ENCODE measurements at places on chromosomes 13 and 19.

DNA sequence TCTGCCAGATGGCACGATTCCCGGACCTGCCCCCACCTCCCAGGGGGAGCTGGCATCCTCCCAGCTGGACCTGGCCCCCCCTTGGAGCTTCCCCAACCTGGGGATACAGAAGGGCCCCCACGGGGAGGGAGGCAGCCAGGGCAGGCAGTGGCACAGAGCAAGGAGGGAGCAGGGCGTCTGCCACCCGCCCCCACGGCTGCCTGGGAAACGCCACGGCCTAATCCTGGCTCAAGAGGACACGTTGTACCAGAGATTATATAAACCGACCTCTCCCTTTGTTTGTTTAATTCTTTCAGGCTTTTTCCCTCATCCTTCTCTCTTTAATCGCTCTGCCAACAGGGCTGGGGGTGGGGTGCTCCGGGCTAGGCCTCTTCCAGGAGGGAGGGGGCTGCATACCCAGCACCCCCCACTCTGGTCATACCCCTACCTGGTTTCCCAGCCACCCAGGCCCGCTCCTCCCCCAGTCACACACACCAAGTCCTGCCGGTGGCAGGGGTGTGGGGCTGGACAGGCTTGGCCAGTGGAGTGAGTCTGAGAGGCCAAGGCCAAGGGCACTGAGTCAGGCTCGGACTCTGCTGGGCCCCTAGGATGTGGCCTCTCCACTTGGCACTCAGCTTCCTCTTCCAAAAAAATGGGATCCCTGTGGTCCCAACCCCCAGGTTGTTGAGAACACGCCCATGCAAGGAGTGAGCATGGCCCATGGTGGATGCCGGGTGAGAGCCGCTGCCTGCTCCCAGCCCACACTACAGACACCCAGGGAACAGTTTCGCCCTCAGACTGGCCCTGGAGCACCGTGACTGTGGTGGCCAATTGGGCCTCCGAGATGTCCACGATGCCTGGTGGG lies 29.5 kb upstream of the NFIC start:
- DNase-seq, result no peak

DNA sequence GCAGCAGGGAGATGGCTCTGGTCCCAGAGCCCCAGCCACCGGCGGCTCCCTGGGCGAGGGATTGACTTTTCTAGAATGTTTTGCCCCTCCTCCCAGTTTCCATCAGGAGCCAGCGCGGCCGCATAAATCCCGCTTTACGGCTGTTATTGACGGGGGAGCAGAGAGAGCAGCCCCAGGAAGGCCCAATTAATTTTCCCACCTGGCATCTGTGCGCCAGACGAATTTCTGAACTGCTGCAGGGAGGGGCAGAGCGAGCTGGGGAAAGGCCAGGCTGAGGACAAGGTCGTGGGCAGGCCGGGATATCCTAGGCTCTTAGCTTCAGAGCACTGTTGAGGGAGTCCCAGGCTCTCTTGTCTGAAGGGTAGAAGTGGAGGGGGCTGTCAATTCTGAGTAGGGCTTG lies 24.7 kb downstream of the ZNRF4 start:
- no peak for DNase-seq

DNA sequence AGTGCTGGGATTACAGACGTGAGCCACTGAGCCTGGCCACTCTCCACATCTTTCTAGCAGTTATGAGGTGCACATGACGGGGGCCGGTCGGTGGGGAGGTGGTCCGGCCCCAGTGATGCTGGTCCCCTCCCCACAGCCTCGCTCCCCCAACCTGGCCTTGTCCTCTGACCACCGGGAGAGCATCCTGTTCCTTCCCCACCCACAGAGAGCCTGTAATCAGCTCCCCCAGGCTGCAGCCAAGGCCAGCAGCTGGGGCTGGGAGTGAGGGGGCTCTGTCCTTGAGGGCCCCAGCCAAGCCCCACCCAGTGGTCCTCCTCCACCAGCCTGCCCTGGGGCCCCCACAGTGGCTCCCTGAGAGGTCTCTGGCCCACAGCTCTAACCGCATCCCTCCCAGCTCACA lies 3.0 kb upstream of the INSL3 start:
- DNase-seq, result no peak

GRCh38 chr19:35381318-35381717 lies 10.4 kb downstream of the GPR42 start:
- no peak for DNase-seq

DNA sequence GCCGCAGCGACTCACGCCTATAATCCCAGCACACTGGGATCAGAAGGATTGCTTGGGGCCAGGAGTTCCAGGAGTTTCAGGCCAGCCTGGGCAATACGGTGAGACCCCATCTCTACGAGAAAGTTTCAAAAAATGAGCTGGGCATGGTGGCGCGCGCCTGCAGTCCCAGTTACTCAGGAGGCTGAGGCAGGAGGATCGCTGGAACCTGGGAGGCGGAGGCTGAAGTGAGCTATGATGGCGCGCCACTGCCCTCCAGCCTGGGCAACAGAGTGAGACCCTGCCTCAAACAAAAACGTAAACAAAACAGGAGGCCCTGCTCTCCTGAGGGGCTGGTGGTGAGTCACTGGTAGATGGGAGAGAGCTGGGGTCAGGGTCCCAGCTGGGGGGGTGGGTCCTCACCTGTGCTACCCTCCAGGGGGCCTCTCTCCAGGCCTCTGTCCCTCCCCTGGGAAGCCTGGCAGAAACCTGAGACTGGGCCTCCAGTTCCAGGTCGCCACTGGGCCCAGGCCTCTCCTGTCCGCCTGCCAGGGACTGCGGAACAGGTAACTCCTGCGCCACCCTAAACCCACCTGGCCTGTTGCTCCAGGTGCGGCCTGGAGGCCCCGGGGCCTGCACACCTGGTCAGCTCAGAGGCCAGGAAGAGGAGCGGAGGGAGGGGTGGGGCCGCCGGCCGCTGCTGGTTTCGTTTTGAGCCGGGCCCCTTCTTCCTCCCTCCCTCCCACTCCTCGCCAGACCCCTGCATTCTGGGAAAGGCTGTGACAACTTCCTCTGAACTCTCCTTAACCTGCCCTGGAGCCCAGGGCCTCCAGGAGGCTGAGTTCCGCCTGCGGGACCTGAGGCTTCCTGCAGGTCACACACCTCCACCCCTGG lies 17.2 kb upstream of the ZBTB7A start:
- peak; percentile 53 for DNase-seq

All from B cell (primary cell).